T-helper 1 cell (primary cell): ENCODE measurements at places on chromosomes 7 and 10.

GRCh38 chr10:71912431-71912830, 51.8 kb upstream of the CHST3 start:
- no peak for DNase-seq

DNA sequence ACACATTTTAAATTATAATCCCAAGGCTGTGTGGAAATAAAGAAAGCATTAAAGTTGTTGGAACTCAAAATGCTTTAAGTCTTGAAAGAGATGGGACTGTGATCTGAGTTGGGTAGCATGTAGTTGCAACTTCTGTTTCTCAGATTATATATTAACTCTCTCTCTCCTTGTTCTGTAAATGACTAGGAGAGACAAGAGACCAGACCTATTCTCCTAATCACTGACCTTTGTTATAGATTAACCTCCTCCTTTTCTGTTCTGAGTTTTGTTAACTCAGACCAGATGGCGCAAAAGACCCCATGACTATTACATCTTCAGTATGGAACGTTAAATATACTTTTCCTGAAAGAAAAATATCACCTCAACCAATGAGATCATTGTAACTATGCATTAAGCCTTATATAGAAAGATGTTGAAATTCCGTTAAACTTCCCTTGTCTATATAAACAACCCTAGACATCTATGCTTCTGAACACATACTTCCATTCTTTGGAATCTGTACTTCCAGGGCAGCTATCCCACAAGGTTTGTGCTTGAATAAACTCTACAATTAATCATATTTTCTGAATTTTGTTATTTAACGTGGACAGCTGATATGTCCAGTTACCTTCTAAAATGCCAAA, 143.5 kb upstream of the TRIM24 start:
- DNase-seq, result no peak

DNA sequence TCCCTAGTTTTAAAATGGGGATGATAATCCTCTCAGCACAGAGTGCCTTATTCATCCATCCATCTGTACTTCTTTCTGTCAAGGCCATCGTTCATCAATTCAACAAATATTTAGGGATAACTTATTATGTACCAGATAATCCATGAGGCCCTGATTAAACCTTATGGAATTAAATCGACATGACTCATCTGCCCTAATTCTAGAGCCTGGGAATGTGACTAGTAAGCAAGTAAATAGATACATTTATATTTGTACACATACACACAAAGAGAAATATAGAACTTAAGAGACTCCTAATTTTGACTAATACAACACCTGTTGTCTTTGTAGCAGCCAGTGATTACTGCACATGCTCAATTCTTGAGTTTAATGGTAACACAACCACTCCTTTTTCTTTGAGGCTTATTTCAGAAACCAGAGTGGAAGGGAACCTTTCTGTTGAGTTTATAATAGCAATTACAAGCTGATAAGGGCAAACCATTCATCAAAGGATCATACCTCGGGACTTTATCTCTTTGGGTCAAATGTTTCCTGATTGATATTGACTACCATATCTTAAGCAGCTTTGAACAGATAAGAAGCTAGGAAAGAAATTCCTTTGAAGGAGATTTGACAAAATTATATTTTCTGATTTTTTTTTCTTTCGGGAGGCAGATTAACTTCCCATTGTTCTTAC, 122.7 kb downstream of the ARID5B start:
- no peak for DNase-seq

DNA sequence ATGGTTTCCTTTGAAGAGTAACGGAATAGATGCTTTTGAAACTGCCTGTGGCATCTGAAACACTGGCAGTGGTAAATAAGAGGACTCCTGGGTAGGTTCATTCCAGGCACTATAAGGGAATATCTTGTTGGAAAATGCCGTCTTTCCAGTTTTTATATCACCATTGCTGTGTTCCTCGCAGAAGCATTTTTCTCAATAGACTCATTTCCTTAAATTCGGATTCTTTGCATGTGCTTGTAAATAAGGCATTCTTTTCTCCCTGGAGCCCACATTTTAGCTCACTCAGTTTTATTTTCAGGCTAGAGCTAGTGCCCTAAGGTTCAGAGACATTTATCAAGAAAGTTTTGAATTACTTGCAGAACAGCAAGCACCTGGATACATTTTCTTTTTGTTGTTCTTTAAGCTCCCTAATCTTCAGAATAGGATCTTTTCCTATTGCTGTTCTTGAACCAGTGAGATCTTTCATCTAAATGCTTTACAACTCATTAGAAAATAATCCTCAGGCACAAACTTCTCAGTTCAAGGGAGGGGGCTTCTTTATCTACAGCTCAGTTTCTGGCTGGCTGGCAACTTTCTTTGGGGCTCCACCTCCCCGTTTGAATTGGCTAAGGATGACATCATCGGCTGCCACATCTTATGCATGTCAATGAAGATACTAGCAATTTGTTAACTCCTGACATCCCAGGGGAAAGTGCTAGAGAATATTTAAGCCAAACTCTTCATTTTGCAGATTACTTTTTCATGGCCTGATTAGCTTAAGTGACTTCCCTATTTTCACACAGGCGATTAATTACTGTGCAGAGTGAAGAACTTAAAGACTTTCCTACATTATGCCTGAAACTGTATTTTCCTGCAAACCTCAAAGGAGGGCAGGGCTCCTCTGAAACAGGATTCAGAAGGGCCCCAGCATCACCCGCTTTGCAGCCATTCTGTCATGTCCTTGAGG, 133.7 kb upstream of the RSU1 start:
- no peak for DNase-seq

GRCh38 chr7:80374321-80374720, 137.5 kb downstream of the GNAT3 start:
- no peak for DNase-seq

GRCh38 chr10:90526721-90527120, 331.1 kb downstream of the HTR7 start:
- DNase-seq, result no peak

DNA sequence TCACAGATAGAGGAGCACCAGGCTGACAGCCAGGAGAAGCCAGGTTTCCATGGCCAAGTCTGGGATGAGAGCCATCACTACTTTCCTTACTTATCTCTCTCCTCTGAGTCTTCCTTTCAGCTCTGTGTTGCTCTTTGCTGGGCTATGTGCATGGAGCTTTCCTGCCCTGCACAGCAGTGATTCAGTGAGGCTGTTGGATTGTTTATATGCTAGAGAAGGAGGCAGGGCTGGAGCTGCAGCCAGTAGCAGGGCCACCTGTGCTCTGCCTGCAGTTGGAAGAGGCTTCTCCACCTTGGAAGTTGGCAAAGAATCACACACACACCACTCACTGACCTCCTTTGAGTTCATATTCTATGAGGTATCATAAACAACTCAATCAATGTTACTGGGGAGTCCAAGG, at the start of gene CYP3A4:
CYP3A4 (minus strand) TSS at position 178 of the 400 bp plus-strand sequence; CDS start at position 75, 103 bp downstream.
- DNase-seq, result no peak

DNA sequence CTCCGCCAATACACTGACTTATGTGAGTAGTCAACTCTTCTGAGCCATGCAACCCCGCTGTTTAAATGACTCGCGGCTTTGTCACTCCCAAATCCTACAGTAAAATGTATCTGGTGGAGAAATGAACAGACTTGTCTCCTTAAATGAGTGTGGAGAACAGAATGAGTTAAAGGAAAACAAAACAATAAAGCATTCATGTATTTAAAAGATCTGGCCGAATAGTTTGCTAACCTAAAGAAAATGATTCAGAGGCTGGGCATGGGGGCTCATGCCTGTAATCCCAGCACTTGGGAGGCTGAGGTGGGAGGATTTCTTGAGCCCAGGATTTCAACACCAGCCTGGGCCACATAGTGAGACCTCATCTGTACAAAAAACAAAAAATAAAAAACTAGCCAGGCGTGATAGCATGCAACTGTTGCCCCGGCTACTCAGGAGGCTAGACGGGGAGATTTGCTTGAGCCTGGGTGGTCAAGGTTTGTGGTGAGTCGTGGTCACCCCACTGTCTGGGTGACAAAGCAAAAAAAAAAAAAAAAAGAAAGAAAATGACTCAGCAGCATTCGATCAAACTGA, 86.5 kb upstream of the PFKP start:
- DNase-seq, result no peak

DNA sequence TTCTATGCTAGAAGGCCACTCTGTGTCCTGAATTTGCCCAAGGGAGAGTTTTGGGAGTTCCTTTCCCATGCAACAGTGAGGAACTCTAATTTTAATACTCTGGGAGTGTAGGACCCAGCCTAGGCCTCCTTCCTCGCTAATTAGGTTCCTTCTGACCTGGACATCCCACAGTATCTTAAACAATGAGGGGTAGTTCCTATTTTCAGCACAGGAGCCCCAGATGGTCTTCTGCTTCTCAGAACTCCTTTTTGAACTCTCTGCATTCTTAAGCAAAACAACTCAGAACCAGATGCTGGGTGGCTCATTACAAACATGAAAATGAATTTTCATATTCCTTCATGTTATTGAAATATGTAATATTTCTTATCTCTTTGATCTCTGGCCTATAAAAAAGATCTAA, 116.9 kb downstream of the LRMDA start:
- DNase-seq, result no peak

DNA sequence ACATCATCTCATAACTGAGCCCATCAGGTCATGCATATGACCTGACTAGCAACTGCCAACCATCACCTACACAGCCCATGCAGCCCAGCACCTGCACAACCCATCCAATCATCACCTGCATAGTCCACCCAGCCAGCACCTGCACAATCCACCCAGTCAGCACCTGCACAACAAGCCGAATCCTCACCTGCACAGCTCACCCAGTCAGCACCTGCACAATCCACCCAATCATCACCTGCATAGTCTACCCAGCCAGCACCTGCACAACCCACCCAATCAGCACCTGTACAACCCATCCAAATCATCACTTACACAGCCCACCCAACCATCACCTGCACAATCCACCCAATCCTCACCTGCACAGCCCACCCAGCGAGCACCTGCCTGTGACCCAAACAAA, 33.4 kb upstream of the WDFY4 start:
- no peak for DNase-seq

DNA sequence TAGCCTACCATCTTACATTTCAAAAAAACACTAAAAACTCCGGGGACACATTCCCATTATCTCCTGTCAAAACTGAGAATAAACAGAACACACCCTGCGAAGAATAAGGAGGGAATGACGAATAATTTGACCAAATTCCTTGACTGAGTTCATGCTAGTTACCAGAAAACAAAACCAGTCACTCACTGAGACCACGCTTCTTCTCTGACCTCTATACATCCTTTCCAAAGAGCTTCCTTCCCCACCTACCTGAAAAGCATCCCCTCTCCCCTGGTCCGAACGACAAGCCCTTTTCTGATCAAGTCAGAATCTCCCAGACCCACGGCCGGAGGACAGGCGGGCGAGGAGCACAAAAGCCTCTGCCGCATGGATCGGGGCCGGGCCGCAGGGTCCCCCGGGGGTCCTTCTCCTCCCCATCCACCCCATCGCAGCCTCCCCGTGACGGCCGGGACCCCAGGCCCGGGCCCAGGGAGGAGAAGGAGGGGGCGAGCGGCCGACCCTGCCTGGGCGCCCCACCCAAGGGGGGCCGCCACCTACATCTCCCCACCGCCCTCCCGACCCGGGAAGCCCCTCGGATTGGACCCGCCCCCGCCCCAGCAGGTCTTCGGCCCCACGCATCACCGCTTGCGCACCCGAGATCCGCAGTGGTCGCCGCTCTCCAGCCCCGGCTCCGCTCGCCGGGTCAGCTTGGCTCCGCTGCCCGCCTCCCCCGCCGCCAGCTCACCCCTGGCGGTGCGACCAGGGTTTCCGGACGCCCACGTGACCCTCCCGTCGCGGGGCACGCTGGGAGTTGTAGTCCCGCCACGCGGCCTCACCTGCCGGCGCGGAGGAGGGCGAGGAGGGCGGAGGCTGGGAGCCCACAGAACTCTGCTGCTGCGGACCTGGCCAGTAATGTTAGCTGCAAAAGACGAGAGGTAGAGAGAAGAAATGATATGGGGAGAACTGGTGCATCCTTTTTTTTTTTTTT, at the start of gene SLC37A3:
SLC37A3 (minus strand) TSS at position 747 of the 967 bp plus-strand sequence. CDS start 16,004 bp downstream, outside the sequence.
- DNase-seq, result peak; percentile 68
